Lung (tissue), 17 donors: ENCODE measurements at places on chromosomes 1 and 21.

- H3K27me3 ChIP-seq, result no peaks in the 10 kb centered on the region
- H3K27ac ChIP-seq, result no peak overlapping the region
- H3K4me3 ChIP-seq, result no peak overlapping the region
- peaks cover 71% of the 10 kb centered on the region for H3K36me3 ChIP-seq
- H3K4me1 ChIP-seq, result peaks cover 24% of the 10 kb centered on the region
These were observed 153.9 kb downstream of the CASZ1 start for GRCh38 chr1:10642403-10643080.

GRCh38 chr1:55578646-55579045 is 363.5 kb upstream of the USP24 start:
- peak; percentile 66 for DNase-seq
- H3K27ac ChIP-seq, result no peak overlapping the region
- no peaks in the 10 kb centered on the region for H3K27me3 ChIP-seq

DNA sequence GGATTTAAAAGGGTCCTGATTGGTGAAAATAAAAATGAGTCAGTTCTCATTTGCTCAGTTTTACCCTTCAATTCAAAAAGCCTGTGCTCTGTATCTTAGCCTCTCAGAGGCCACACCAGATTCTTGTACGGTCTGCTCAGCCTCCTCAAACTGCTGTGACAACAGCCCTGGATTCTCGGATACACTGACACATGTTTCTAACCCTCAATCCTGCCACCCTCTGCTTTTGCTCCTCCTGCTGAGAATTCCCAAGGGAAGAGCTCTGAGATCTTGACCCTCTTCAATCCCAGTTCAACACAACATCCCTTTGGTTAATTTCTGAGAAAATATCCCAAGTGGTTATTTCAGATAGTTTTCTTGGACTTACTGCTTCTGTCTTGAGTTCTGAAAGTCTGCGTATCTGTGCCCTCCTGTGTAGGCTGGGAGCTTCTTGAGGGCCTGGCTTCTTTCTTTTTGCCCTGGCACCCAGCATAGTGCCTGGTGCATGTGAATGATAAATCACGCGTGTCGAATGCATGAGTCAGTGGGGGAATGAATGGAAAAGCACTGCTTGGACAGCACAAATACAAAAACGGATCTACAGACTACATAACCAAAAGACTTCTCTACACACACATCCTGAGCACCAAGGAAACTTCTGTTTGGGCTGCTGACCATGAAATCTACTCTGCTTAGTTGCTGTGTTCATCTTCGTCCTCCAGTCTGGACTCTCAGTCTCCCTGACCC is 24.5 kb downstream of the IRF2BP2 start:
- no peak for DNase-seq
- peak overlapping the region; percentile 45 for H3K27ac ChIP-seq

DNA sequence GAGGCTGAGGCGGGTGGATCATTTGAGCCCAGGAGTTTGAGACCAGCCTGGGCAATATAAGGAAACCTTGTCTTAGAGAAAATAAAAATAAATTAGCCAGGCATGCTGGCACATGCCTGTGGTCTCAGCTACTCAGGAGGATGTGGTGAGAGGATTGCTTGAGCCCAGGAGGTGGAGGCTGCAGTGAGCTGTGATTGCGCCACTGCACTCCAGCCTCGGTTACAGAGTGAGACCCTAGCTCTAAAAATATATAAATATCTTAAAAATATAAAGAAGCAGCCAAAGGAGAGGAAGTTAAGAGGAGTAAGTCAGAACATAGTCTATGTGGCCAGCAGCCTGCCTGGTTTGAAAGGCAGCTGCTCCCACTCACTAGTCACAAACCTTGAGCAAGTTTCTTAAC is 4.5 kb upstream of the IL10RB start:
- DNase-seq, result no peak
- no peak overlapping the region for H3K4me3 ChIP-seq
- no peaks in the 10 kb centered on the region for H3K27me3 ChIP-seq
- no peaks in the 10 kb centered on the region for H3K4me1 ChIP-seq
- no peak overlapping the region for H3K27ac ChIP-seq
- H3K36me3 ChIP-seq, result peaks cover 23% of the 10 kb centered on the region

- DNase-seq, result no peak
- no peak overlapping the region for H3K4me3 ChIP-seq
- H3K36me3 ChIP-seq, result no peaks in the 10 kb centered on the region
- no peak overlapping the region for H3K27ac ChIP-seq
- H3K27me3 ChIP-seq, result no peaks in the 10 kb centered on the region
These were observed 290.0 kb downstream of the SETD4 start for GRCh38 chr21:35770101-35770945.

DNA sequence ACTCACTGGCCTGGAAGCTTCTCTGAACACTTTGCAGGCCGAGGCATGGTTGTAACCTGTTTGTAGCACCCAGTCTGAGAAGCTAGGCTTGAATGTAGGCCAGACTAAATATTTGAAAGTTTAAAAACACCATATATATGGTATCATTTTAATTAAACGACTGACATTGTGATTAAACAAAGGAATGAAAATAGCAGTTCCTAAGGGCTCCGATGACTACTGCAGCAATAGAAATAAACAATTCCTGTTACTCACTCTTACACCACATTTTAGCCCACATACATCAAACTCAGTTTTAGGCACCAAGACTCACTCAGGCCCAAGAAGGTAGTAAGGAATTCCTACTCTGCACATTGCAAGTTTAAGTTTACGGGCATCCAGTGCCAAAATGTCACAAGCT is 281.2 kb downstream of the AKT3 start:
- no peak overlapping the region for H3K4me3 ChIP-seq
- no peak for DNase-seq
- H3K27me3 ChIP-seq, result no peaks in the 10 kb centered on the region
- H3K36me3 ChIP-seq, result peaks cover 1% of the 10 kb centered on the region
- no peaks in the 10 kb centered on the region for H3K4me1 ChIP-seq

- H3K36me3 ChIP-seq, result no peaks in the 10 kb centered on the region
- H3K4me1 ChIP-seq, result peaks cover 16% of the 10 kb centered on the region
- H3K27me3 ChIP-seq, result no peaks in the 10 kb centered on the region
- no peak overlapping the region for H3K4me3 ChIP-seq
These were observed 63.0 kb upstream of the BACH1 start for GRCh38 chr21:29235714-29236197.

DNA sequence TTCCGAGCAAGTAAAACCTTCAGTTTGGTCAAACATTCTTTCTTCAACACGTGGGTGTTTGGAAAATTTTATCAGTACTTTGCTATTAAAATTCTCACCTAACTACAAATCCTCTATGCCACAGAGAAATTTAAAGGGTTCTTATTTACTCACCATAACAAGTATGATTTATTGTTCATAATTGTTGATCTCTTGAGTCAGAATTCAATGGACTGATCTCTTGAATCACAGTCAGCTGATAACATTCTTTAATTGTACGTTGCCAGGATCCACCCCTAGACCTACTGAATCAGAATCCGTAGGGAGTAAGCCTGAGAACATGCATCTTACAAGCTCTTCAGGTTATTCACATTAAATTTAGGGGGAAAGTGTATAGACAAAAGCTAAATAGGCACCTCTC is 51.2 kb downstream of the DIPK1A start:
- H3K27ac ChIP-seq, result no peak overlapping the region
- no peak overlapping the region for H3K4me3 ChIP-seq
- H3K27me3 ChIP-seq, result no peaks in the 10 kb centered on the region
- DNase-seq, result no peak
- no peaks in the 10 kb centered on the region for H3K4me1 ChIP-seq
- H3K36me3 ChIP-seq, result no peaks in the 10 kb centered on the region

DNA sequence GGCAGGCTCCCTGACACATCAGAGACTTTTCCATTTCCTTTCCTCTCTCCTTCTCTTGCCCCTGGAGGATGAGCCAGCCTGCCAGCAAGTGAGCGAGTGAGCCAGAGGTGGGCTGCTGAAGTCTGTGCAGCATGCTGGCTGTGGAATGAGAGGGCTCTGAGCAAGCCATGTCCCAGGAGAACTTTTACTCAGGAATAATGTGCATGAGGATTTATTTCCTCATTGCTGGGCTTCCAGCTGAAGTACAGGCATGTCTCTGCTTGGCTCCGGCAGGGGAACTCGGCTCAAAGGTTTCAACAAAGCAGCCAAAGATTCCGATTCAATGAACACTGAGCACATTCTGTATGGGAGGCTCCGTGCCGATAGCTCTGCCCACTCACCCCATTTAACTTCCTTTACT is 43.7 kb downstream of the UBIAD1 start:
- DNase-seq, result no peak
- no peak overlapping the region for H3K4me3 ChIP-seq
- no peaks in the 10 kb centered on the region for H3K36me3 ChIP-seq
- H3K27me3 ChIP-seq, result no peaks in the 10 kb centered on the region
- no peaks in the 10 kb centered on the region for H3K4me1 ChIP-seq
